NCI-H187 treated with DMSO at 0.1 percent for 48 hours (cell line): ENCODE measurements at places on chromosomes 2 and 18.

DNA sequence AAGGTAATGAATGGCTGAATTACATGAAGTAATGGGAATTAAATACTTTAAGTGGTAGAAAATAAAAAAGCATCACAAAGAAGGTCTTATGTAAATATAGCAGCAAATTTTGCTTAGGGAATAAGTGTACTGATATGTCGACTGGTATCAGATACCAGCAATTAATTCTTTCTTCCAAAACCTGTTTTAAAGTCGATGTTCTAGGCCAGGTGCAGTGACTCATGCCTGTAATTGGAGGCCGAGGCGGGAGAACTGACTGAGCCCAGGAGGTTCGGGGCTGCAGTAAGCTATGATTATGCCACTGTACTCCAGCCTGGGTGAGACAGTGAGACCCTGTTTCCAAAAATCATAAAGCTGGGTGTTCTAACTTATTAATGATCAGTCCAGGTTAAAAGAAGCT lies 30.3 kb downstream of the SP3 start:
- no peak for DNase-seq

DNA sequence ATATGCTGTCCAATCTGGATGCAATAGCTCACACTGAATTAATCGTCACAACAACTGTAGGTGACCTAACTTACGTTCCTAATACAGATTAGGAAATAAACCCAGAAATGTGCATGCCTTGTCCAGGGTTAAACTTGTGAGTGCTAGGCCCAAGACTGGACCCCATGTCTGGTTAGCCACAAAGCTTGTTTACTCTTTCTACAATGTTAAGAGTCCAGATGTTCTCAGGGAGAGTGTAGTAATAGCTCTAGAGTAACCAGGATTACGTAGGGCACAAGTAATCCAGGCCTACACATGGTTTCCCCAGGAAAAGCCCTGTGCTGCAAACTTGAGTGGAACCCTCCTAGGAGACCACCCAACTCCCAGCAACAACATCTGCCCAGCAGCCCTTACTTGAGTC lies 26.2 kb downstream of the TRIB2 start:
- no peak for DNase-seq

DNA sequence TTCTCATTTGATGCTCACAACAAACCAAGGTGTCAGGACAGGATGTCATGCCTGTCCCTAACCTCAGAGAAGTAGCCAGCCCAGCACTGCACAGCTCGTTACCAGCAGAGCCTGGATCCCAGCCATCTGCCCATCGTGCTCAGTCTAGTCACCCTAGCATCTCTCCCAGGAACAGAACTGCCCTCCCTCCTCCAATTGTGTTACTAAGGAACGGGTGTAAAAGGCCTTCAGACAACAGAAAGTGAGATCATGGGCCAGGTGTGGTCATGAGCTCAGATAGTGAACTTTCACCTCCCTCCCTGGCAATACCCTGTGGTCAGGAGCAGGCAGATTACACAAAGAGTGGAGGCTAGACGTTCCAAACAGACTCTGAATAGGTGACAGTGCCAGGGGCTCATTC lies 111.8 kb upstream of the PPP1CB start:
- no peak for DNase-seq

DNA sequence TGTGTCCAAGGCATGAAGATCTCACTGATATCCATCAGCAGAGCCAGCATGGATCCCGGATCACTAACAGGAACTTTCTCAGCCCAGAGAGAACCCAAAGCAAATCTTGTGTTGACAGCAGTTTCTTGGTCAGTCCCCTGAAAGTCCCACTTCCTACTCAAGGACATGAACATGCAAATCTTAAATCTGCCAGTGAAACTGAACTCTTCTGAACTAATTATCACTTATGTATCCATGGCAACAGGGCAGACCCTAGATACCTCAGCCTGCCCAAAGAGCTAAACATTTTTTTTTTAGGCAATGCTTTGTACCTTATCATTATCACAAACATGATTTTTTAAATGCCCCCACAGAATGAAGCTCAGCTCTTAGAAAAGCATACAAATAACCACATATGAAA lies 127.8 kb upstream of the DDX18 start:
- no peak for DNase-seq

- no peak for DNase-seq
Observed at GRCh38 chr2:101362777-101363176, 24.5 kb downstream of the CREG2 start.

- DNase-seq: no peak
Observed at GRCh38 chr2:78486565-78486964, 538.9 kb upstream of the REG3G start.

DNA sequence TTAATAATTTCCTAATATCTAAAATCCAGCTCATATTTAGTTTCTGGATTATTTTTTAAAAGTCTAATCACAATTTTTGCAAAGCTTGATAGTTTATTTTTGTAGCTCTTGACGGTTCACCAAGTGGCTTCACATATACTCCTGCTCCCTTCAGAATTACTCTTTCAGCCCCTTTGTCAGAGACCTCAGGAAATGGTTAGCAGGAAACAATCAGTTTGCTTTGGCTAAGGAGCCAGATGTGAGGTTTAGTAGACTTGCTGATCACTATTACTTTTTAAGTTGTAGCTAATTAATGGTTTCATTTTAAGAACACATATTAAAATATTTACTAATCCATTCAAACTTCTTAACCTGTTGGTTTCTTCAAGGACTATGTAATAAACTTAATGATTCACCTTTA lies 2.3 kb downstream of the RBBP8 start:
- DNase-seq: no peak

DNA sequence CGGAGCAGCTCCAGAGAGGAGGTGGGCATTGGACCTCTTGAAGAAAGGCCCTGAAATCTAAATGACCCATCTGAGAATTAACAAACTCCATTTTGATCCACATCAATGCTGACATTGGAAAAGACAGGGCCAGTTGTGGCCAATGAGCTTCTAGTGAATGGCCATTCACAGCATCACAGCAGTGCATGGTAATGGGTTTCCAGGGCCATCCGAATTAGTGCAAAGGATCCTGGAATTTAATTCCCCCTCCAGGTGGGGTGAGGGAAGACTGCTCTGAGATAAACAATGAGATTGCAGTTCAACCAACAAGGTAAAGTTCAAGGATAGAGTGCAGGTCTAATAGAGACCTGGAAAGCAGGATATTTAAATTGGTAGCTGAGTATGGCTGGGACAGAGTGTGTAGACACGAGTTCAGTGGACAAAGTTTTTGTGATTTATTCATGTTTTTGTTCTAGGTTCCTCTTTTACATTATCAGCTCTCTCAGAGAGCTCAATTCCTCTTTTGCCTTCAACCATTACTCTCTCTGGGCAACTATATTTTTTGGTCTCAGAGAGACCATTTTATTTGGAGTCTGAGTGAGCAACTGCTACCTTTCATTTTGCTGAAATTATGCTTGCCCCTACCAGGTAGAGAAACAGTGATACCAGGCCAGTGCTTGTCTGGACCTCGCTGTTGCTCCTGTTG lies 5.0 kb downstream of the TACR1 start:
- no peak for DNase-seq

DNA sequence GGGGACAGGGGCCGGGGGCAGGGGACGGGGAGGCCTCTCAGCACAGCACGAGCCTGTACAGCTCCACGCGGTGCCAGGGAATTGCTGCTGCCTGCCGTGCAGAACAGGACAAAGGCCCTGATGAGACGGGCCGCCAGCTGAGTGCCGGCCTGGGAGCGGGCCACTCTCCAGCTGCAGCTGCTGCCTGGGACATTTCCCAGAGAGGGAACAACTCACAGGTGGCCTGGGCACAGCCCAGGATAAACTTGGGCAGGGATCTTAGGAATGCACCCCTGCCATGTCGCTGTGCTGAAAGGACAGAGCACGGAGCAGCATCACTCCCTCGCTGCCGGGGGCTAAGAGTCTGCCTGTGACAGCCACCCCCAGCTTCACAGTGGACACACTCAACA lies 38.8 kb downstream of the CENPO start:
- DNase-seq: no peak

DNA sequence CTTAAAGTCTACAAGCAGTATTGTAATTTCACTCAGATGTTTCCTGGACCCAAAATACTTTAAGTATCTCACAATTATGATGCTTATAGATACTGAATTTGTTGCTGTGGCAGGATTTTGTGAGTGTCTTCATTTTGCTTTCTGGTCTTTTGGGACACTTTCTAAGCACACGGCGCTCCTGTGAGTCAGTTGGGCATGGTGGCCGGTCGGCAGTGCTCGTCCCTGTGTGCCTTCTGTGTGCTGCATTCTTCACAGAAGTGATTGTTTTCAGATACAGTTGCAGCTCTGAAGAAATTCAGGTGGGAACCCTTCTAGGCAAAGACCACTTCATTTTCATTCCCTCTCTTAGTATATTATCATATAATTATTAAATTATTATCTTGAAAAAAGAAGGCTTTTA lies 273.3 kb downstream of the ZNF407 start:
- DNase-seq: no peak

GRCh38 chr18:51339856-51340255 lies 142.4 kb upstream of the MEX3C start:
- no peak for DNase-seq

DNA sequence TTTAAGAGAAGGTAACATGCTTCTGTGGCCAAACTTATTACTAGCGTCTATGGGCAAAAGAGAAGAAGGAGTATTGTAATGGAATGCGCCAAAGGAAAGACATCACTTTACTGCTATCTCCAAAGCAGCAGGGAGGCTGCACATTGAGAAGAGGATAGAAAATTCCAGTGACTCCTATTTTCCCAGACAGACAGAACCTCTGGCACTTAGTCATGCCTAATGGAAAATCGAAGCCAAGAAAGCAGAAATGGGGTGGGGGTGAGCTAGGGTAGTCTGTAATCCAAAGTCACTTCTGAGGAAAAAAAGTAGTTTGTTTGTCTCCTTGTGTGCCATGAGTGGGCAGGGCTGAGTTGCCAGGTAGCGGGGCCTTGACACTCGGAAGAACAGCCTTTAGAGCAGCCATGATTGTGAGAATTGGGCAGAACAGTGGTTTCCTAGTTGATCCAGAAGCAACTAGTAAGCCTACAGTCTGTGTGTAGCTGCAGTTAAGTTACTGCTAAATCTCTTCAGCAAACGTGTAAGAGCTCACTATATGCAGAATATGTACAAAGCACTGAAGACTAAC lies 79.4 kb upstream of the FOSL2 start:
- no peak for DNase-seq

DNA sequence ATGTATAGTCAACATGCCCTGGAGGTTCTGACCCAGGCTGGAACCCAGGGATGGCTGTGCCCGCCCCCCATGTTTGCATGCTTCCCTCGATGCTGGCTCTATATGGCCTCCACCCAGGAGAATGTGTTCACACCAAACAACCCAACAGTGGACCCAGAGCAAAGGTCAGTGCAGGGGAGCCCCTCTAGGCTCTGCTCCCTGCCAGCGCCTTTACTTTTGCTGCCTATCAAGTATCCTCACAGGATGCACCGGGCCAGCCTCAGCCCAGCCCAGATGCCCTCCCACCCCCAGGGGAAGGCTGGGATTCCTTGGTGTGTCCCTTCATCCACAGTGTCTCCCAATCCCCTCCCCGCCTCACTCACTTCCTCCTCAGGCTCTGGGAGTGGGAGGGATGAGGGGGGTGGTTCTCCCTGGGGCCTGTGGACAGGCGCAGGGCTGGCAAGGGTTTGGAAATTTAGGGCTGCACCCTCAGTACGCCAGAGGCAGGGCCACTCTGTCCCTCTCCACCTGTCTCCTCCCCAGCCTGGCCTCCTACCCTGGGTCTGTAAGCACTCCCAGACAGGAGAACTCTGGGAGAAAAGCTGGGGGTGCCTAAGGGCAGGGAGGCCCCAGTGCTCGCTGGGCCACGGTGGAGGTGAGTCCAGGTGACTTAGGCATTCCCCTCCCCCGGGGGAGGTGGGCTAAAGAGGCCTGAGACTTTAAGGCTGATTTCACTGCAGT lies 2.3 kb downstream of the ATP6V1B1 start:
- no peak for DNase-seq

DNA sequence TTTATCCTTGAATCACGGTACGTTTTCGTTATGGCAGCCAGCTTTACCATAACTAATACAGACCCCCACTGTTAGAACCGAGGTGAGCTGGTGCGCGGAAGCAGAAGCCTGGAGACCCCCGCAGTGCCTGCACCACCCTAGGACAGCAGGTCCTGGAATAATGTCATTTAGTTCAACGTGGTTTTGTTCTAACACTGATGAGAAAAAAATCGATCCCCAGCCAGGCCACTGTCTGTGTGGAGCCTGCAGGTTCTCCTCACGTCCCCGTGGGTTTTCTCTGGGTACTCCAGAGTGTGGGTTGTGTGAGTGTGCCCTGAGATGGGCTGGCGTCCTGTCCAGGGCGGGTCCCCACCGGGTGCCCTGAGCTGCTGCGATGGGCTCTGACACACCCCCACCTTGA lies 69.9 kb upstream of the ST3GAL5 start:
- DNase-seq: no peak

- no peak for DNase-seq
Observed at GRCh38 chr18:34321066-34321465, 96.4 kb upstream of the NOL4 start.

DNA sequence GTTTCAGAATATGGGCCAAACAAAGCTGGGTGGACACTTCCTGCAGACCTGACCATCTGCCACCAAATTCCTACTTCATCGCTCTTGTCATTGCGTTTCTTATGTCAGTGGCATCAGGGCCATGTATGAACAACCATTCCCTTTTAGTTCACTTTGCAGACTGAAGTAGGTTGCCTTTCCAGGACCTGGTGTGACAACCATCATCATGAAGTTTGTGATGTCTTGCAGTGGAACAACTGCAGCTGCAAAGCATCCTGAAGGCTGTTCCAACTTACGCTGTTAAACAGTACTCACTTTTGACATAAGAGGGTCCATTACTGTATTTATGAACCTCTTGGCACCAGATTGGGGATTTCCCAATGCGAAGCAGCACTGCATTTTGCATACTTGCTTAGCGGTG lies 511.6 kb downstream of the ARHGAP15 start:
- no peak for DNase-seq

GRCh38 chr2:74379851-74380789 lies at the start of gene DCTN1:
Gene DCTN1, minus strand, starts transcription at chr2:74380311. Its CDS starts 274 bp downstream, at chr2:74380037.
- DNase-seq: no peak

DNA sequence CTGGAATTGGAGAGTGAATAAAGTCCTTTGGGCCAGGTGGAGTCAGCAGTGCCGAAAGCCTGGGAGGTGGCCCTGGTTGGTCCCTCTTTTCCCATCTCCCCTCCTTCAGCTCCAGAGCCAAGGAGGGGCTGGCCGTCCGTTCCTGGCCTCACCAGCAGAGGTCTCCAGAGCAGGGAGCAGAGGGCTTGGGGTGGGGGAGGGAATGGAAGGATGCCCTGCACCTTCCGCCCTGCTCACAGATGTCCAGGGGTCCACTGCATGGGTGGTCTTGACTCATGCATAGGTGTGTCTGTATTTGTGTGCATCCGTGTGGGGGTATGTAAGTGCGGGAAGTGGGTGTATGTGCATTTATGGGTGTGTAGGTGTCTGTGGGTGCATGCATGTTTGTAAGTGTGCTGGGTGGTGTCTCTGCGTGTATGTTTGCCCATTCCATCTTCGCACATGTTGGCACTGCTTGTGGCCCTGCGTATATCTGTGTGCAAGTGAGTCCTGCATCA lies 201.8 kb downstream of the ZFP36L2 start:
- DNase-seq: no peak

DNA sequence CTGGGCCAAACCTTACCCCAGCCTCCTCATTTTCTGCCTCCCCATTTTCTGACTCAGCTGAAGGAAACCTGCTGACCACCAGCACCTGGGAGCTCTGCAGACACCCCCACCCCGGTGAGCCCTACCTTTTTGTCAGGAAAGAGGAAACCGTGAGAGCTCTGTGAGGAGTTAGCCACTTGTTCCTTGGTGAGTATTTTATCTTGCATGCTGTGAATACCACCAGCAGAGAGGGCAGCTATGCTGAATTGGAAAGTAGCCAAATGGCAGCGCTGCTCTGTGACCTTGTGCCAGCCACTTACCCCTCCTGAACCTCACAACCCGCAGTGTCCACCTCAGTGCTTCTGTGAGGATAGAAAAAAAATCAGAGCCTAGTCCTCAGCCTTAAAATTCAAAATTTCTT lies 2.5 kb downstream of the MPPE1 start:
- DNase-seq: no peak
